Neuronal stem cell (in vitro differentiated cells): ENCODE measurements at places on chromosomes 6 and 20.
A peak's percentile ranks its signal among the peaks of the same experiment; 100 is the strongest.

GRCh38 chr20:51799401-51799860, 2.9 kb downstream of the SALL4 start:
- no peak for DNase-seq

GRCh38 chr6:156779206-156780094, 2.3 kb downstream of the ARID1B start:
- peak; percentile 26 for DNase-seq

- DNase-seq = no peak
Measured at GRCh38 chr20:31849306-31849930, 4.0 kb upstream of the FOXS1 start.

DNA sequence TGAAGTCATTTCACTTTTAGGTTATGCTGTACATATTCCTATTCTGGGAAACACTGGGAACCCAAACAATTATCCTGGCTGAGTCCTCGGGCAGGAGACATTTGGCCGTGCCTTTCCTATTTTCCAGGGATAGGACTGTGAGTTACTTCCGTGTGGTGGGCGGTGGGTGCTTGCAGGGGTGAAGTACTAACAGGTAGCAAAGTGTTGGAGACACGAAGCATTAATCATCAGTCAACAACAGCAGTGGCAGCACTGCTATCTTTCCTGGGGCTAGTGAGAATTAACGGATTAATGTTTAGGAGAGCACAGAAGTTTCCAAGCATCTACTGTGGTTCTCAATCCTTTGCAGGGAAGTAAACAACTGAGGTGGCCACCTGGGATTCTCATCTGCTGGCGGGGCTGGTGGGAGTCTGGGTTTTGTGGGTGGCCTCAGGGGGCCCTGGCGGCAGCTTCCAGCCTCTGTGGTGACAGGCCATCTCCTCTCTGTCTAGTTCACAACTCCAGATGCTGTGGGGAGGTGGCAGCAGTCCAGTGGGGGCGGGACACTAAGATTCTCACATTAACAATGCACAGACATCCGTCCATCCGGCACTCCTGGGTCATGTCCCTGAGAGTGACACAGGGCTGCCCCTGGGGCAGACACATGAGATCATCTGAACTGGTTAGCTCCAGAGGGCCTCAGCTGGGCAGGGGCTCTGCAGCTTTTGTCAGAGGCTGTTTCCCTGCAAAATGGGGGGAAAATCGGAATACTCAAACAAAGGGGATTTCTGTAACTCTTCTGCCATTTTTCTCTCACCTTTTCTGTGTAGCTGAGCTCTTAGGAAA, 90.9 kb downstream of the GJA10 start:
- no peak for DNase-seq

DNA sequence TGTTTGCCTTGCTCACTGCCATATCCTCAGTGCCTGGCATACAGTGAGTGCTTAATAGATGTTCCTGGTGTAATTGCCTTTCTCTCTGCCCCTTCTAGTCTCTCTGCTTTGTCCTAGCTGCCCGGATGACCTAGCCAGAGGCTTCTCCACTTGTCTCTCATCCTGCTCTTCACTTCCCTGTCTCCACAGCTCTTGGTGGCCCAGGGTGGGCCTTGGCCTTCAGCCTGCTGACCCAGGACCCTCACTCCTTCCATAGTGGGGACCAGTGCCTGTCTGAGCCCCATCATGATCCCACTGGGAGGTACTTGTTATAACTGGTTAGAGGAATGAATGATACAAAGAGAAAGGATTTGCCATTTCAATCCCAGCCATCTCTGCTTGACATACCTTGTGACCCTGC, 49.2 kb upstream of the BLCAP start:
- no peak for DNase-seq

GRCh38 chr6:7579851-7580250, 10.1 kb upstream of the SNRNP48 start:
- no peak for DNase-seq

DNA sequence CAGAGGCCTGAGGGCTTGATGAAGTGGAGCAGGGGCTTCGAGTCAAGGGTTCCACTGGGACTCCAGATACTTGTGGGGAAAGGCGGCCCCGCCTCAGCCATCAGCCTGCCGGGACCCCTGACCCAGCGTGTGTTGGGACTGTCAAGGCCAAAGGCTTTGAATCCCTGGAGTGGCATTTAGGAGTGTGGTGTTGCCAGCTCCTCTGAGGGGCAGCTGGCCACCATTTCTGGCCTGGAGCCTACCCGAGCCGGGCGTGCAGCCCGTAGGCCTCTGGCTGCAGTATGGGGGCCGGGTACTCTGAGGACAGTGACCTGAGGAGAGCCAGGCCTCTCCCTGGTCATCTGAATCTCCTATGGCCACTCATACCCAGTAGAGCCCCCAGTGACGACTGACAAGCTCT, 40.0 kb downstream of the RRBP1 start:
- no peak for DNase-seq

DNA sequence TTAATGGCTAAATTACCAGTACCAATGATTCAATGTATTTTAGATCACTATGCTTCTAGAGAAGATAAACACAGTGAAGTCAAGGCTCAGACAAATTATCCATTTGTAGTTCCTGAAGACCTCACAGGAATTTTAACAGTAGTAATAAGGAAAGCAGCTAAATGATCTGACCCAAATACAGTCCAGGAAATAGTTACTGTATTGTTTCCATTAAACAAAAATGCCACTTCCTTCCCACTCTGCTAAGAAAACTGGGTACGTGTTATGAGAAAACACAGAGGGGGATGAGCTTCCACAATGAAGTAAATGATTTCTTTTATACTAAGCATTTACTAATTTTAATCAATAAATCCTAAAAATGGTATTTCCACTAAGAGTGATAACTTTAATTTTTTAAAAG, 127.9 kb downstream of the CDK19 start:
- DNase-seq = no peak

GRCh38 chr6:131811500-131811899, 3.7 kb downstream of the ENPP1 start:
- DNase-seq = no peak

GRCh38 chr6:77133031-77133430, 330.3 kb downstream of the HTR1B start:
- DNase-seq = no peak

GRCh38 chr6:52760105-52760765, 3.0 kb downstream of the GSTA2 start:
- no peak for DNase-seq

- DNase-seq = no peak
Measured at GRCh38 chr20:58749098-58749769, 56.6 kb downstream of the NPEPL1 start.

DNA sequence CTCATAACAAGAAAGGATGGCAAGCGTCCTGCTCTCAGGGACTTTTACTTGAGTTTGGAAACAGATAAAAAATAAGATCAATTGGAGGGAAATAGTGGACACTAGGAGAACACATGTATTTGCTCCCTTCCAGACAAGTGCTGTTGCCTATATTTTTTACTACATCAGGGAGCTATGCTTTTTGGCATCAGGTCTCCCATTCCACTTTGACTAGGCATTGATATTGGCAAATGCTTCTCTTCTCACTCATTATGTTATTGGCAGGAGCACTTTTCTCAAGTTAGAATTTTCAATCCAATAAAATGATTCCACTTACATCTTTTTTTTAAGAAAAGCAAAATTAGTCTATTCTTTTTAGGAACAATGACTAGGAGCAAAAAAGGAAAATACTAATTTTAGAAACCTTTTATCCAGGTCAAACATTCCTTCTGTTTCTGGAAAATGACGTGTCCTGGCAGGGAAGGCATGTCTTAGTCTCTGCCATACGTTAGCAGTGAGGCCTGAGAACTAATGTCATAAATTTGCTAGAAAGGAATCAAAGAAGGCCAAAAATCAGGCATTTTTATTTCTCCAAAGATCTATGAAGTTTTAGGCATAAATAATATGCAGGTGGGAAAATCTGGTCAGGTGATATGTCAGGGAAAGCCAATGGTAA, 21.4 kb downstream of the BCAS1 start:
- DNase-seq = no peak

GRCh38 chr6:118774581-118774980, 119.4 kb upstream of the ASF1A start:
- no peak for DNase-seq

GRCh38 chr6:20412682-20413073, 11.0 kb downstream of the E2F3 start:
- DNase-seq = no peak

- DNase-seq = no peak
Measured at GRCh38 chr6:157825243-157825904, 2.3 kb downstream of the SNX9 start.

GRCh38 chr6:38937839-38938613, 110.6 kb upstream of the GLP1R start:
- DNase-seq = no peak

GRCh38 chr6:136036601-136037000, 185.1 kb downstream of the PDE7B start:
- DNase-seq = no peak

GRCh38 chr20:11929947-11930346, 12.3 kb downstream of the BTBD3 start:
- DNase-seq = no peak

GRCh38 chr20:57224641-57225138, 41.8 kb downstream of the BMP7 start:
- no peak for DNase-seq

DNA sequence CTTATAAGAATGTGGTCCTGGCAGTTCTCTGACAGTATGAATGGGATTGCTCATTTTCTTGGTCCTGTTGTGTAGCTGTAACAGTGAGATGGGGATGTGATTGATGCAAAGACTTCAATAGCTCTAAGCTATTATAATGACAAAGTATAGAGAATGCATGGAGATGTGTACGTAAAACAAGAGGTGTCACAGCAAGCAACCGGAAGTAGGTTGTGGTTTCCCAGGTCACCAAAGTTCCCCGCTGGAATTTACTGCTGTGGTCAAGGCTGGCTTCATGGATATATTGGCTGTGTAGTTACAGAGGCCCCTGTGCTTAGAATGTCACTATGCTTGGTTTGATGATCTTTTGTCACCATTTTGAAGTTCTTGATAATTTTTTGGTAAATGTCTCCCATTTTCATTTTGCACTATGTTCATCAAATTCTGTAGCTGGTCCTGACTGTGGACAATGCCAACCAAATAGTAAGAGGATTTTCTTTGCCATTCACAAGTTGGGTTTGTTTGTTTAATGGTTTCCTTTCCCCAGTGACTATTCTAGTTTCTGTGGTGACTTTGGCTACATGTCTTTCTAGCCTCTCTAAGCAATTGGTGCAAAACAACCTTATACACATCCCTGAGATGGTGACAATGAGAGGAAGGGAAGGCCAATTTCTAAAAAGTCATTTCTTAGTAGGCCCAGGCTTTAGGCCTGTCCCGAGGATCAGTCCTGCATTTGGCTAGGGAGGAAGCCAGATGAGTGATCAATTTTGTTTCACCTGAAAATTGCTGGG, 10.5 kb downstream of the DNAH8 start:
- DNase-seq = no peak

DNA sequence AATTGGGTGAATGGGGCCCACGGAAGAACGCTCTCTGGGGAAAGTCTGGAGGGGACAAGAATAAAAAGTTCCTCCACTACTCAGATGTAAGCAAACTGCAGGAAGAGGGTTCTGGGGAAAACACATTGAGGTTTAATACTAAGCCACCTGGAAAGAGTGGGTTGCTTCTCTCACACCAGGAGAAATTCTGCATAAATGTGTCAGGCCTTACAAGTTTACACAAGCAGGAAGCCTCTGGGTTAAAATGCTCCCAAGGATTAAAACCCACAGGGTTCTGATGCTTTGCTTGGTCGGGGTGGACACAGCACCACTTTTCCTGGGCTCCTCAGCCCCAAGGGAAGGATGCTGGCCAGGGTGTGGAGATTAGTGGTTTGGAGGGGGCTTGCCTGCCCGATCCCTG, 122.1 kb upstream of the SLC22A23 start:
- DNase-seq = no peak

DNA sequence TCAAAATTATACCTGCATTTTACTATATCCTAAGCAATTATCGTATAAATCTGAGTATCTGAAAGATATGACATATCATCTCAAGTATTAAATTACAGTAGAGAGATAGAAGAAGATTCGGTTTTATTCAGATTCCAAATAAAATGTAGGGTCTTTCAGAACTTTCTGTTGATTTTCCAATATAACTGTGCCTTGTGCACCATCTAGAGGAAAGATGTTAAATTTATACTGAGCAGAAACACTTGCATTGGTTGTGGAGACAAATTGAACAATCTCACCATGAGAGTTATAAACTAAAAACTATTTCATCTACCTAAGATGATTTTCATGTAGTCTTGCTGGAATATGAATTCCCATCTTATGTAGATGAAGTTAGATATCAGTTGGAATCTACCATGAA, 26.8 kb upstream of the HSF2 start:
- DNase-seq = no peak

DNA sequence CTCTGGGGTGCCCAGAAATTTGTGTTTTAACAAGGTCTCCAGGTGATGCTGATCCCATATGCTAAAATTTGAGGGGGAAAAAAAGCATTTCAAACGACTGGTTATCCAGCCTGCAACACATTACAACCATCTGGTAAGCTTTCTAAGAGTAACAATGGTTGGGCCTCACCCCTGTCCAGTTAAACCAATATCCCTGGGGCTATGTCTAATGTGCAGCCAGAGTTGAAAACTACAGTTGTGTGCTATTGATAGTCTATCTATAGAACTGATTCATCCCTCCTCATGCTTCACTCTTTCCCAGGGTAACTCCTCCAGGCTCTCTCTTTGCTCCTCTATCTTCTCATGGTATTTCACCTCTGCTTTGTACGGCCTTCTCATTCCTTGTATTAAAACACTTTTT, 458.3 kb downstream of the MMUT start:
- DNase-seq = no peak

GRCh38 chr6:28240471-28240870, 11.6 kb downstream of the ZKSCAN4 start:
- no peak for DNase-seq

DNA sequence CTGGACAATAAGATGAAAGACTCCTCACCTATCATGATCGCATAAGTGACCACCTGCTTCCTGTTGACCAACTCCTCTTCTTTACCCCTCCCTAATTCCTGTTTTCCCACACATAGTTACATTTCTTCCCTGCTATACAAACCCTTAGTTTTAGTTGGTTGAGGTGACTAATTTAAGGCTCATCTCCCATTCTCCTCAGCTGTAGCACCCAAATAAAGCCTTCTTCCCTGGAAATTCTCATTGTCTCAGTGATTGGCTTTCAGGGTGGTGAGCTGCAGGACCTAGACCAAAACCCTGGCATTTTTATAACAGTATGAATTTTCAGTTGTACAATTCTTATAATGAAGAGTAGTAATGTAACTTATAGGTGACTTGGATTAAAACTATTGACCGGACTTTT, 2.1 kb downstream of the FKBP1C start:
- DNase-seq = no peak

DNA sequence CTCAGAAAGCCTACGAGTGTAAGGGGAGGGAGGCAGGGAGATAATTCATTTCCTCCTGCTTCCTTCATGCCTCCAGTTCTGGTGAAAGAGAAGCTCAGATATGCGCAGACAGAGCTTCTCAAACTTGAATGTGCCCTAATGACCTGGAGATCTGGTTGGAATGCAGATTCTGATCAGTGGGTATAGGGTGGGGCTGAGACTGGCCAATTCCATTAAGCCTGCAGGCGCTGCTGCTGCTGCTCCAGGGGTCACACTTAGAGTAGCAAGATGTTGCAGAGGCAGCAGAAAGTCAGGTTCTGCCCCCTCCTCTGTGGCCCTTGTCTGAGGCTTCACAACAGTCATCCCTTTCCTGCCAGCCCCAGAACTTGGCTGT, 161.0 kb downstream of the DHX35 start:
- DNase-seq = no peak

GRCh38 chr20:50245498-50246366, 55.1 kb downstream of the CEBPB start:
- DNase-seq = no peak
